ENCODE measurements at places on chromosomes 4 and X.

- peak; percentile 69 for DNase-seq
Measured at GRCh38 chr4:4502694-4503311, 39.0 kb downstream of the STX18 start.

GRCh38 chr4:150769845-150770244 is 187.9 kb downstream of the MAB21L2 start:
- DNase-seq, result no peak

- DNase-seq, result no peak
Measured at GRCh38 chr4:88753658-88754571, 56.3 kb upstream of the NAP1L5 start.

DNA sequence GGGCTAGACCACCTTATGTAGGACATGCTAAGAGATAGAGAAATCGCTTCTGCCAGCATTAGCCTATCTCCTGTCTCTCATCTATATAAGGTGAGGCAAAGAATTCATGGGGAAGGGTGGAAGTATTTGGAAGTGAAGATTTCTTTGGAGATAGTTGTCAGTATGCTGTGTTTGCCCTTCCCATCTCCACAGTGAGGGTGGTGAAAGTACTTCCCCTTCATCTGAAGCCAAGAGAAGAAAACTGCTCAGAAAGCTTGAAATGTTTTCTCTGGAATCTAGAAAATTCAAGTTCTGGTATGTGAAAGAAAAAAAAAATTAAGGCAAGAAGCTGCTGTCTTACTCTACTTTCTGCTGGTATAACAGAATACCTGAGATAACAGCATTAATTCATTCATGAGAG is 12.3 kb upstream of the ADH5 start:
- DNase-seq, result no peak

DNA sequence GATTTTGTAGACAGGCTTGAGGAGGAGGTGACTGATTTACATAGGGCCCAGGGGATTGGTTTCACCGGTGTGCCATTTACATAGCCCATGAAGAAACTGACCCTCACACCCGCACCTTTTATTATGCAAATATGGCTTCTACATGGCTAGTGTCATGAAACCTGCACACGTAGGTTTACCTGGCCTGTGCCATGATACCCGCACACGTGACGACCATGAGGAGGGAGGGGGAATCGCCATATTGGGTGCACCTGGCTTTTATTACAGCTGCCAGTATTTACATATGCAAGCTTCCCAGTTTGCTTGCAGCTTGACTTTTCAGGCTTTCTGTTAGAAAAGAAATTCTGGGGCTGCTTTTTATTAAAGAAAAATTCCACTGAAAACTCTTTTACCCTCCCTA is 359.7 kb downstream of the ADAM29 start:
- DNase-seq, result no peak

- peak; percentile 63 for DNase-seq
Measured at GRCh38 chr4:95510145-95510544, 38.6 kb downstream of the UNC5C start.

DNA sequence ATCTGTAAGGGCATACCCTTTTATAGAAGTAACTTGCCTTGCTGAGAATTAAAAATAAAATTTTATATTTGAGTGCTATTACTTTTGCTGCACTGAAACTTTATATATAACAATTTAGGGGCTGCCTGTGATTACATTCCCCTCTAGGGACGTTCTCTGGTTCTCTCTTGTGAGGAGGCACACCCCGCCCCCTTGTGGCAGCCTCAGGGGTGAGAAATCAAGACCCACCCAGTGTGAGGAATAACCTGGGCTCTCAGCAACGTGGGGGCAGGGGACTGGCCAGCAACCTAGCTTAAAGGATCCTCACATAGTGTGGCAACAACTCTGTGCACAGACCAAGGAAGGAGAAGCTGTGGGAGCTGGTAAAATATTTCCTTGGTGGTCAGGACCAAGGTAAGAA is 43.7 kb downstream of the MAGEA9 start:
- peak; percentile 65 for DNase-seq

GRCh38 chr4:59608466-59608865 is 1591.7 kb upstream of the ADGRL3 start:
- DNase-seq, result no peak

DNA sequence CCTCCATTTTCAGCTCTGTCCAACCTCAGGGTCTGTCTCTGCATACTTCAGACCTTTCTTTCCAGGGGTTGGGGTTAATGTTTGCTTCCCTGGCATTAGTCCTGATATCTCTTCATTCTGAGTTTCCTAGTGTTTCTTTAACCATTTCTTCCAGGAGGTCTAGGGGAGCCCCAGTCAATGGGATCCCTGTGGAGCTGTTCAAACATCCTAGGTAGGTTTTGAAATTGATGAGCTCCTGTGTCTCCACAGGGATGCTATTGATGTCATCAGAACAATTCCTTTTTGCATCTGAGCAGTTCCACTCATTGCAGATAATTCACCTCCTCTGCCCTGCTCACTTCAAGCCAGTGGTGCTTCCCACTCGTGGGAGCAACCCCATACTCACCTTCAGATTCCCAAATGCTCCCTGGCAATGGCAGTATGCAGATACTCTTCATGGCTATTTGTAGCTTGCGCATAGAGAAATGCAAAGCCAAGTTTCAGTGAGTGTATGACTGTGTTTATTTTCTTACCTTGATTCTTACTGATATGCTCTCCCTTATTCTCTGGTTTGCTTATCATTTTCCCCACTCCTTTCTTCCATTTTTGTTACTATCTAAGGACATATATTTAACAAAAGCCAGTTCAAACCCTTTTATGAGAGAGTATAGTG is 33.7 kb upstream of the LIMCH1 start:
- no peak for DNase-seq

- DNase-seq, result peak; percentile 66
Measured at GRCh38 chrX:101287402-101287801, 3.7 kb downstream of the TAF7L start.

DNA sequence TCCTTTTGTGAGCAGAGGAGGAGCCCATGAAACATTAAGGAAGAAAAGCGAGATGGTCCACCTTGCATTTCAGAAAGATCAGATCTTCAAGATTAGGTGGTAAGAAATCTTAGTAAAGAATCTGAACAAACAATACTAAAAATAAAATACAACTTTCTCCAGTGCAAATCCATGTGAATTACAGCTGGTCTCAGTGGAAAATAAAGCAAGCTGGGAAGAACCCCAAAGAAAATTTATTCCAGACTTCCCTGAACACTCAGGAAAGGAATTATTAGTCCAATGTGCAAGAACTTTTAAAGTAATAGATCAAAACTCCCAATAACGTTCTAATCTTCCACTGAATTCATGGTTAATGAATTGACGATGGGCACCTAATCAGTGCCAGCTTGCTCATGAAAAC is 37.3 kb upstream of the C1QTNF7 start:
- DNase-seq, result no peak

GRCh38 chrX:148146121-148146520 is 165.0 kb downstream of the FMR1NB start:
- DNase-seq, result peak; percentile 3

DNA sequence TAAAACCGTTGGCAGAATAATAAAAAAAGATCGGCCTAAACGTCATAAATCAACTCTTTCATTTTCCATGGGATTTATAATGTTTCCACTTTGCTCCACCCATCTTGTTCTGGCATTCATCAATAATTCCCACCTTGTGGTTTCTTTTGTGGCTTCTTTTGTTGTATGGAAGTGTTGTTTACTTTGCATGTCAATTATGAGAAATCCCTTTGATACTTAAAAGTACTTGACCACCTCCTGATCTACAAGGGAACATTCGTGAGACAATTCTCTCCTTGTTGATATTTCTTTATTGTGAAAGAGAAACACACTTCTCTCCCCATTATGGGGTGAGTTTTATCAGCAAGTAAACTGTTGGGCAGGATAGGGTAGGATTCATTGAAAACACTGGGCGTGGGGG is 2.8 kb downstream of the AMELX start:
- DNase-seq, result no peak

- DNase-seq, result no peak
Measured at GRCh38 chr4:88897180-88897579, 159.8 kb downstream of the FAM13A start.

GRCh38 chr4:98524230-98524629 is 134.2 kb downstream of the TSPAN5 start:
- DNase-seq, result no peak

GRCh38 chr4:23991444-23991843 is 101.6 kb upstream of the PPARGC1A start:
- DNase-seq, result no peak

GRCh38 chrX:132751063-132751690 is 207.3 kb downstream of the HS6ST2 start:
- DNase-seq, result no peak

GRCh38 chr4:39587881-39588280 is 50.8 kb downstream of the SMIM14 start:
- DNase-seq, result no peak

DNA sequence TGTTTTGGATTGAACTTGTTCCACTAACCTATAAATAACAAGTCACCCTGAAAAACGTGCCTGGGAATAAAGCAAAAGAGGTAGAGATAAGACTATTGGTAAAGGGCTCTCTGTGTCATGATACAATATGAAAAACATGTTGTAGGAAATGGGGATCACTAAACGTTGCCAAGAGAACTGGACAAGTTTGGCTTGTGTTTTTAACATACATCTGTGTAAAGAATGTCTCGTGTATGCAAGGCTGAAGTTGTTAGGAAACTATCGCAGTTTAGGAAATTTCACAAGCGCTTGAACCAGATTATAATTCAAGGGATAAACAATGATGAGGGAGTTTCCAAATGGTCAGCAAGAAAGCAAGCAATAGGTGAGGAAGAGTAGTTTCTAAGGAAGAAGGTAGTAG is 655.8 kb downstream of the PCDH7 start:
- DNase-seq, result no peak

DNA sequence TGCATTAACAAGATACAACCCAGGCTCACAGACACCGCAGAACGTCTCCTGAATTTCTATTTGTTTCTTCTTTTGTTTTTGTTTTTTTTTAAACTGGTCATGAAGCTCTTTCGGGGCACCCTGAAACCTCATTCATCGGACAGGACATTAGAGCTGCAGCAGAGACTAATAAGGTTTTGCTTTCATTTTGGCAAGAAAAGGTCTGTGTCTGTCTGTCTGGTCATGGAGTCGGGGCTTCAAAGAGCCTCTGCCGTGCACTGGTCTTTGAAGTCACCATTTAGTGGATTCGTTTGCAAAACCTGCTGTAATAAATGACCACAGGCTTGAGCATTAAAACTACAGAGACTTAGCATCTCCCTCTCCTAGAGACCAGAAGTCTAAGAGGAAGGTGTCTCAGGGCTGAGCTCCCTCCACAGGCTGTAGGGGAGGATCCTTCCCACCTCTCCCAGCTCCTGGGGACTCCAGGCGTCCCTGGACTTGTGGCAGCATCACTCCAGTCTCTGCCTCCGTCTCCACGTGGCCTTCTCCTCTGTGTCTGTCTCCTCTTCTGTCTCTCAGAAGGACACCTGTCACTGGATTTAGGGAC is 247.5 kb downstream of the CRLF2 start:
- DNase-seq, result no peak

DNA sequence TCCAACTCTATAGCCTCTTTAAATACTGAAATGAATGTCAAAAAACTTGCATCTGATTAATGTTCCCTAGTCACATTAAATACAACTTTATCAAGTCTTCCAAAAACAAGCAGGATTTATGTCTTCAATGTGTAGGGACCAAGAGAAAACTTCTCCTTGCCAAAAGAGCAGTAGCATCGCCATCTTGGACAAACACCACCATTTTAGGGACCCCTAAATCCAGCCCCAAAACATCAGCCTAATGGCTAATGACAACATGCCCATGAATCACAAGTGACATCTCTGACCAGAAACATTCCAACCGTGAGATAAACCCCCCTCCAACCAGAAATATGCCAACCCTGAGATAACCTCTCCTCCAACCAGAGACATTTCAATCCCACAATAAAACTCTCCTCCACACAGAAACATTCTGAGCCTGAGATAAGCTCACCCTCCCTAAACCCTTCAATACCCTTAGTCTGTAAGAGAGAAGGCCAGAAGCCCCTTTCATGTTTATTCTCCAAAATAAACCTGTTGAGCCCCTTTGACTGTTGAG is 697.4 kb downstream of the TRAM1L1 start:
- no peak for DNase-seq

DNA sequence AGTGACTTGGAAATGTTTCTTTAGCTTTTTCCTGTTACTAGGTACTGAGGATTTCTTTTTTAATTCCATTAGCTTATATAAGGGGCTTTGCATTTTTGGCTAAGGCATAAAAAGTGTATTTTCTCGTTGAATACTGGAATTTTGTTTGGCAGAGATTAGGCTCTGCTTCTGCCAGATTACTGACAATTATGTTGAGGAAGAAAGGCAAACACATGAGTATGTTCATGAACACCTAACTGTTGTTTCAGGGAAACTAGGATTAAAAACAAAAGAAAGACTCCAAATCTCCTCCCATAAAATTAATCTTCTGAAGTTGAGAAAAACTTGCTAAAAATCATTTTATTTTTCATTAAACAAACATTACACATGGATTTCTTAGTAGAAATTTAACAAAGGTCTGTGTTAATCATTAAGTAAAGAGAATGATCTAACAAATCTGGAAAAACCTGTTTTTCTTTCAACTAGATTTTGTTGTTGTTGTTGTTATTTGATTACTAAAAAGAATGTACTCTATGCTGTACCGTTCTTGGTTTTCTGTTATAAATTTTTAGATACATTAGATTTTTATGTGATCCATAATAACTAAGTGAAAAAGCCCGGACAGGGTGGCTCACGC is 43.3 kb upstream of the STAG2 start:
- no peak for DNase-seq
